ENCODE measurements at places on chromosomes 13 and 19.

- no peak for DNase-seq
Measured at GRCh38 chr13:53921473-53921872, 892.9 kb downstream of the OLFM4 start.

GRCh38 chr13:104522235-104523072 lies 1456.2 kb upstream of the SLC10A2 start:
- no peak for DNase-seq

DNA sequence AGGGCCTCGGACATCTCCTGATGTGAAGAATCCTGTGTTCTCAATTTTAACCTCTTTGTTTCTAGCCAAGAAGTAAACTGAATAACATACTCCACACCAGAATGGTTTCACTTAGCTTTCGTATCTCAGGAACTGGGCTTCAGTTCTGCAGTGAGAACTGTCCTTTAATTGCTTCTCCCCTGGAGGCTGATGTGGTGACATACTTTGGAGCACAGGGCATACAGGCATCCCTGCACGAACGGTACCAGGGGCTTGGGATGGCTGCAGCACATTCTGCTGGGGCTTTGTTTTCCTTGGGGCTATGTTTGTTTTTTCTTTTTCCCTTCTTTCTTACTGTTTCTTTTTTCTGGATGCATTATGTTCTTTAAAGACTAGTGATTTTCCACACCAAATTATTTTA lies 230.5 kb downstream of the TM9SF2 start:
- no peak for DNase-seq

DNA sequence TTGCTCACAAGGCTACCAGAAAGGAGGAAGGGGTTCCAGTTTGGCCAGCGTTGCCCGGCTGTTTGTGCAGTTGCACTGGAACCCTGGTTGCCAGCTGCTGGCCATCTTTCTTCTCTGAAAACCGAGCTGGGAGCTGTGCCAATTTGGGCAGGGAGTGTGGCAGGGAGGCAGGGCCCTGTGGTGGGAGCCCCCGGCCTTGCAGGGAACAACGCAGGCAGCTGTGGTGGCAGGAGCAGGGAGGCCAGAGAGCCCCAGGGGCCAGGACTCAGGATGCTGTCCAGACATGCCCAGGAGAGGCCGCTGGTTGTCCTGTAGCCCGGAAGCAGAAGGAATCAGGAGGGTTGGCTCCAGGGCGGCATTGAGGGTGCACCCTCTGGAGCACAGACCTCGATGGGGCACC lies 4.8 kb downstream of the KMT5C start:
- no peak for DNase-seq

Measured in stimulated activated CD8-positive, alpha-beta memory T cell treated with anti-CD3 and anti-CD28 coated beads, Interleukin-7, amount 100 ng/mL, for 24 hours (primary cell).